ENCODE measurements at places on chromosomes 5 and 9.

- DNase-seq, result no peak
Measured at GRCh38 chr5:166795756-166796155, 1495.7 kb upstream of the WWC1 start.

DNA sequence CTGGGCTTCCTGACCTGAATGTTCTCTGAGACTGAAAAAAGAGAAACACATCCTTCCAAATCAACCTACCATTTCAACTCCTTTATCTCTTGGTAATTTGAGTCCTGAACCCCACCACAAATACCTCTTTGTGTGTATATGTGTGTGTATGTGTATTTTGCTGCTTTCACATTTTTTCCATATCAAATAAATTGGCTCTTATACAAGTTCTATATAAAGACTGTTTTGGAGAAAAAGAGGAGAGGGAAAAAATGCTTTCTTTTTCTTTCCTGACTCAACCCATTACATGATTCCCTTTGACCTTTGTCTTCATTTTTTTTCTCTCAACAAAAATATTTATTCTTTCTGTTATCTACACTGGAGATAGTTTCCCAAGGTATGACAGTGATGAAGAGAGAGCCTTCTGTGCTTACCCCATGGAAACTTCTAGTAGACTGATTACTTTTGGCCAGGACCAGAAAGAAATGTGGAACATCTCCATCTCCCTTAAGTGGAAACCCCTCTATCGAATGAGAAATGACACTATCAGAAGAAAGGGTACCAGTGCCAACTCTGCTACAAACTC is 85.3 kb downstream of the PAPPA start:
- no peak for DNase-seq

- peak; percentile 79 for DNase-seq
Measured at GRCh38 chr5:82593481-82593880, 315.3 kb upstream of the RPS23 start.

DNA sequence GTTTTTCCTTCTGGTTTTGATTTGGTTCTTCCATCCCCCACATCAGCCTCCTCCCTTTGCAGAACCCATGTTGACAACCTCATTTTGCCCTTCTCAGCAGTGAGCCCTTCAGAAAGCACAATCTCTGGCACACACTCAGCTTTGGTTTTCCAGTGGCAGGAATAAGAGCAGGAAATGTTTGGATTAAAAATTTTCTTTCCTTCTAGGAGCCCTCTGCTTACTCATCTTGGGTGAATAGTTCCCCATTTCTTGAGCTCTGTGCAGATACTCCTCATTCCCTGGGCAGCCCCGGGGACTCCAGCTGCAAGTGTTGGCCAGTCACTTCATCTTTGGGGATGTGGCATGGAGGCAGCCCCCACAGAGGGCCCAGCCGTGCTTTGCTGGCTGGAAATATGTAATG is 170.5 kb downstream of the NR3C1 start:
- no peak for DNase-seq

GRCh38 chr5:84748313-84748712 is 363.6 kb upstream of the EDIL3 start:
- DNase-seq, result no peak

DNA sequence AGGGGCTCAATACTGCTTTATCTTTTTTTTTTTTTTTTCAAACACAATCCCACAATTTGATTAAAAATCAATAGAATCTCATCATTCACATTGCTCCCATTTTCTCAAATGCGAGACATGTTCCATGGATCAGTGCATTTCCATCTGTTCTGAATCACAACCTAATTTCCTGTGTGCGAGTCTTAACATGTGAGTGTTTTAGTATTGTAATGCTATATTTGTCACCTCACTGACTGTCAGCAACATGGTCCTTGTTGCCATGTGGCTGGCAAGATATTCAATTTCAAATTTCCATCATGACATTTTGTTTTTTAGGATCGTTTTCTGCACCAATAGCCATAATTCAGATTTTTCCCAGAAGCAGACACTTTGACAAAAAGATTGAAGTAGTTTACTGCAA is 233.2 kb upstream of the PRDM9 start:
- DNase-seq, result no peak

- peak; percentile 14 for DNase-seq
Measured at GRCh38 chr5:158895588-158895987, 204.1 kb downstream of the EBF1 start.

DNA sequence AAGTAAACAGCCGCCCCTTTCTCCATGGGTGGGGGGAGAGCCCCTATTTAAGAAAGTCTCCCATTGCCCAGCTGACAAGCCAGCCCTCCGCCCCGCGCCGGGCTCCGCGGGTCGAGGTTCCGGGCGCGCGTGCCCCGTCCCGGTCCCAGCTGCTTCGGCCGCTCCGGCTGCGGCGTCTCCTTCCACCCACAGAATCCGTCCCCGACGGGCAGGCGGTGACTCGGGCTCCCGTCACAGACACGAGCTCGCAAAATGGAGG is 223 bp downstream of the NR3C1 start:
- no peak for DNase-seq

GRCh38 chr5:110463106-110463505 is 263.4 kb downstream of the TMEM232 start:
- DNase-seq, result no peak

DNA sequence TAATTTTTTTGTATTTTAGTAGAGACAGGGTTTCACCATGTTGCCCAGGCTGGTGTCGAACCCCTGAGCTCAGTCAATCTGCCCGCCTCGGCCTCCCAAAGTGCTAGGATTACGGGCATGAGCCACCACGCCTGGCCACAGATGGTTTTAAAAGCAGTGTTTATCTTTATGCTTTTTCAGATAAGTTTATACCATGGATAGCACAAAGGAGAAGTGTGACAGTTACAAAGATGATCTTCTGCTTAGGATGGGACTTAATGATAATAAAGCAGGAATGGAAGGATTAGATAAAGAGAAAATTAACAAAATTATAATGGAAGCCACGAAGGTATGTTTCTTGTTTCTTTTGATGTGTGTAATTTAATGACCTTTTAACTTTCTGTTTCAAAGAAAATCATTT is 35.1 kb downstream of the POLK start:
- DNase-seq, result no peak

GRCh38 chr5:78364005-78364404 is 3.6 kb downstream of the SCAMP1 start:
- no peak for DNase-seq

DNA sequence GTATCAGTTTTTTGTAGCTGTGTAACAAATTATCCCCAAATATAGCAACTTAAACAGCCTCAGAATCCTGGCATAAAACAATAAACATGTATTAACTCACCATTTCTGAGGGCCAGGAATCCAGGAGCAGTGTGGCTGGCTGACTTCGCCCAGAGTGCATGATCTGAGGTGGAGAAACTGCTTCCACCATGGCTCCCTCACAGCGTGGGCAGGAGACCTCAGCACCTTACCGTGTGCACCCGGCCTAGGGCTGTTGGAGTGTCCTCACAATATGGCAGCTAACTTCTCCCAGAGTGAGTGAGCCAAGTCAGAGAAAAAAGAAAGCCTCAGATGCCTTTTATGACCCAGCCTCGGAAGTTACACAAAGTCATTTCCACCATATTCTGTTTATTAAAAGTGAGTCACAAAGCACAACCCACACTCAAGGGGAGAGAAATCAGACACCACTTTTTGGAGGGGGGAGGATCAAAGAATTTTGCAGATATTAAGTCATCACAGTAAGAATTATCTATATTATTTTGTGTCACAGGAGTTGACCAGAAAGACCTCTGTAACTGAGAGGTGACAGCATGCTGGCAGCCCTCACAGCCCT is 59.6 kb downstream of the TSTD2 start:
- no peak for DNase-seq

GRCh38 chr9:4656621-4657020 is 5.5 kb upstream of the PLPP6 start:
- no peak for DNase-seq

- DNase-seq, result no peak
Measured at GRCh38 chr9:97675655-97676054, 21.5 kb downstream of the XPA start.

DNA sequence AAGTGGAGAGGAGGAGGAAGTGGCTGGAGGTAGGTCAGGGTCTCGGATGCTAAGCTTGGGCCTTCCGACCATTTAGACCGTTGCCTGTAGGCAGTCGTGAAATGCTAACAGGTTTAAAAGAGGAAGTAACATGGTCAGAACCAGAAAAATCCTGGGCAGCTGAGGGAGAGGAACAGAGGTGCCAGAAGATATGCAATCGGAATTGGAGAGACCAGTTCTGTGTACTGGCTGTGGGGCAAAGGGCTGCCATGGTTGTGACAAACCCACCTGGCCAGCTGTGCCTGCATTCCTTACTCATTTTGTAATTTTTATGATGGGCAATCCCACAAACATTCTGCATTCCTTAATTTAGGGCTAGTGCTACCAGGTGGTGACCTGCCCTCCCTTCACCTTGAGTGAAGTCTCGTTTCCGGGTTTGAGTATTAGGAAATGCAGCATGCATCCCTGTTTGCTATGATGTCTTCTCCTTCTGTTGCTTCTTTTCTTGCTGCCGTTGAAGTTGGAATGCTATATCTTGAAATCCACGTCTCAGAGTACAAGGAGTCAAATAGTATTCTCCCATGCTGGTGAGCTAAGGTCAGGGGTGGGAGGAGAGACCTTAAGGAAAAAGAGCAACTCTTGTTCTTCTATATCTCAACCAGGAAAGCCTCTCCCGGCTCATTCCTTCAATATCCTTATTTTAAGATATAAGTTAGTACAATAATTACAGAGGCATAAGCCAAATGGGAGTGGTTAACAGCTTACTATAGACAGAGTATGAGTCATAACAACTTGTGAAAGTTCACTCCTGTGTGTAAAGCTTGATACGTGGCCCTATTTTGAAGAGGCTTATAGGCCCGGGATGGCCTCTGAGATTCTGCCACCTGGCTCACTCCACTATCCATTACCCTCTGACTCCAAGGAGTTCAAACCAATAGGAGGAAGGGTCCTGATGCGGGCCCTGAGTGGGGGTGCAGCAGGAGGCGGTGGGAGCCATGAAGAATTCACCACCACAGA is 37.0 kb downstream of the B4GALT1 start:
- peak; percentile 37 for DNase-seq

DNA sequence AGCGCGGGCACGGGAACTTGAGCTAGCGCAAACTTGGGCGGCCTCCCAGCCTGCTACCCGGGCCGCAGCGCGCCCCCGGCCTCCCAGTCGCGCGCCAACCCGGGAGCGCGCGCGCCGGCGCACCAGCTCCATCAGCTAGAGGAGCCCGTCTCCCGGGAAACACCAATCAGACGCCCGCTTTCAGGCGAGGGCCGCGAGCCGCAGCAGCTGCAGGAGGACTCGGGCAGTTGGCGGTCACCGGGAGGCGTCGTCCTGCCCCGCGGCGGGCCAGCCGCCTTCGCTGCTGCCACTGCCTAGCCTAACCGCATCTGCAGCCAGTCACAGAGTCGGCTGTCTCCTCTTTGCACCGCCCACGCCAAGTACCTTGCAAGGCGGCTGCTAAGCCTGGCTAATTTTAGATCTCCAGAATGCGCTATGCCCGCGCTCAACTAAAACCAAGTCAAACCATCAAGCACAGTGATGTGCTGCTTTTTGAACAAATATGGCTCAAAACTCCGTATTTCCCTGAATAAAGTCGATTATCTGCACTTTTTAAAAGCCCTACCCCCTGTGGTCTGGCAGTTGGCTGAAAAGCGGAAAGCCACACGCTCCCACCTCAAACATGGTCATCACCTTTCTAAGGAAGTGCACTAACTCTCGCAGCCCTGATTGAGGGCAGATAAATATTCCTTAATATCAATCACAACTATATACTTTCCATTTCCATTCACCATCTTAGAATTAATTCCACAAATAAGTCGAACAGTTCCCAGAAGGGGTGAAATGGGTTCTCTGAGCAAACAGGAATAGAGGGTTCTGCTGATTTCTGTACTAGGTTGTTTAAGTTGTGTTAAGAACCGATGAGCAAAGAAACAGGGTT is 221.8 kb downstream of the MEF2C start:
- DNase-seq, result peak; percentile 79
